ENCODE measurements at places on chromosomes 3 and 15. TPM values are rescaled to one million over a fixed set of nuclear protein-coding genes. Genes with fewer than 3 reads are reported as not detected.

GRCh38 chr3:124094496-124094895, 102.6 kb upstream of the ROPN1 start:
- H3K27me3 ChIP-seq, result no peaks in the 10 kb centered on the region
- no peak overlapping the region for H3K27ac ChIP-seq
- no peaks in the 10 kb centered on the region for H3K4me1 ChIP-seq
- no peaks in the 10 kb centered on the region for H3K36me3 ChIP-seq
- no peak overlapping the region for H3K4me3 ChIP-seq

DNA sequence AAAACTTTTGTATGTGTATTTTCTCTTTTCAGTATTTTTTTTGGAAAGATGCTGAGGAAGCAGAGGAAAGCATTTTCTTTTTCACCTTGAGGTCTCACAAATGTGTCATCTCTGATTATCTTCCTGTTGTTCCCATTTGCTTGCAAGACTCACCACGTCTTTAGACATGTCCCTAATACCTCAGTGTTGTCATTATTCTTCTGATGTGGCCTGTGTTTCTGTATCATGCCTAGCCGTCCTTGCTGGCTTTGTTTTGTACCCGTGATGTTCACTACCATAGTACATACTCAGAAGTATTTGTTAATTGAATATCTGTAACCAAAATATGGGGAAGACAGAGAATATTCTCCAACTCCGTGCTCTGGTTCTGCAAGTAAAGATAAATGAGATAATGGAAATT, 5.0 kb upstream of the P2RY14 start:
- H3K27me3 ChIP-seq, result no peaks in the 10 kb centered on the region
- peaks cover 25% of the 10 kb centered on the region for H3K4me1 ChIP-seq
- no peak for DNase-seq
- no peaks in the 10 kb centered on the region for H3K36me3 ChIP-seq

GRCh38 chr3:61638741-61639140, 77.4 kb downstream of the PTPRG start:
- DNase-seq, result no peak
- H3K36me3 ChIP-seq, result no peaks in the 10 kb centered on the region
- no peak overlapping the region for H3K4me3 ChIP-seq
- no peaks in the 10 kb centered on the region for H3K27me3 ChIP-seq
- H3K27ac ChIP-seq, result no peak overlapping the region
- H3K4me1 ChIP-seq, result no peaks in the 10 kb centered on the region

DNA sequence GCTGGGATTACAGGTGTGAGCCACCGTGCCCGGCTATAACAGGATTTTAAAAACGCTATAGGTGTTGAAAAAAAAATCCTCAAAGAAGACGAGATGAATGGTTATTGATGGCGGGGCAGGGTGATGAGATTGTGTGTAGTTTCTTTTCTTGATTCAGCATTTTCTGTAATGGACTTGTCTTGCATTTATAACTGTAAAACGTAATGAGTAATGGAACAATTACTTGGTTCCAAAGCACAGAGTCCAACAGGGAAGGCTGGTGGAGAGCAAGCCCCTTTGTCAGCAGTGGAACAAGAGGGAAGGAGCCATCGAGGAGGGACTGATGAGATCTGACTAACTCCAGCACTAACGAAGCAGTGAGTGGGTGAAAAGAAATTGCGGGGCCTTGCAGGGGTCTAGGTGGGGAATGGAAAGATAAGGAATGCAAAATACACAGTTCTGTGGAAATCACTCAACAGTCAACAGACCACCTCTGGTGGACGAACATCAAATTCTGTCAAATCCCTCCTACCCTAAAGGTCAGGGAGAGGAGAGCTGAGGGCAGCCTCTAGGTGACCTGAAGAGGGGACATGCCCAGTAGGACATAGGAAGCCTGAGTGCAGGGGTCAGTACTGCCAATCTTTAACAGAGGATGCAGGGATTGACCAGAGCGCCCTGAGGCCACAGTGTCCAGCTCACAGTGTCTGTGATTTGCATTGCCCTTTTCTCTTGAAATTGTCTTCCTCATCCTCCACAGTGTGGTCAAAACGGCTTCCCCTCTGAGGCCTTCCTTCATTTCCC, 23.1 kb upstream of the CDCP1 start:
- no peaks in the 10 kb centered on the region for H3K36me3 ChIP-seq
- no peak for DNase-seq
- H3K27me3 ChIP-seq, result peaks cover 8% of the 10 kb centered on the region
- H3K4me1 ChIP-seq, result peaks cover 17% of the 10 kb centered on the region
- no peak overlapping the region for H3K27ac ChIP-seq

DNA sequence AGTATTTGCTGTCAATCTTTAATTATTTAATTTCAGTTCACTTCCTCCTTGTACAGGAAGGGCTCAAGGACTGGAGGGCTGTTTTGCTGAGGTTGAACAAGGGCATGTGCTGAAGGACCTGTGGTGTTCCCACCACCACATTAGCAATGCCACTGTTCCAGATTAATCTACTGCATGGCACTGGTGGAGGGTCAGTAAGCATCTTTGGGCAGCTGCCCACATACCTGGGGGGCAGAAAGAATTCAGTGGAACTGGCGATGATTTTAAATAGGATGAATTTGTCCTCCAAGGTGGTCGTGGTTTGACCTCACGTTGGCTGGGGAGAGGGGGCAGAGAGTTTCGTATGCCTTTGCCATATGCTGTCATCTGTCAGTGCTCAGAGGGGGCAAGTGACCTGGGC, 244.8 kb downstream of the TLE3 start:
- H3K27me3 ChIP-seq, result no peaks in the 10 kb centered on the region
- no peaks in the 10 kb centered on the region for H3K36me3 ChIP-seq
- DNase-seq, result no peak
- peaks cover 11% of the 10 kb centered on the region for H3K4me1 ChIP-seq
- no peak overlapping the region for H3K4me3 ChIP-seq

GRCh38 chr3:107323723-107324122, 53.5 kb upstream of the CCDC54 start:
- no peaks in the 10 kb centered on the region for H3K27me3 ChIP-seq
- no peaks in the 10 kb centered on the region for H3K4me1 ChIP-seq
- H3K27ac ChIP-seq, result no peak overlapping the region
- H3K4me3 ChIP-seq, result no peak overlapping the region
- no peaks in the 10 kb centered on the region for H3K36me3 ChIP-seq

- H3K4me3 ChIP-seq, result no peak overlapping the region
- H3K27ac ChIP-seq, result no peak overlapping the region
- DNase-seq, result no peak
- H3K4me1 ChIP-seq, result peaks cover 2% of the 10 kb centered on the region
- H3K36me3 ChIP-seq, result no peaks in the 10 kb centered on the region
- peaks cover 21% of the 10 kb centered on the region for H3K27me3 ChIP-seq
Measured at GRCh38 chr15:86229936-86230335, 150.3 kb downstream of the AGBL1 start.

GRCh38 chr3:42668413-42668760, 14.9 kb downstream of the ZBTB47 start:
- no peak overlapping the region for H3K27ac ChIP-seq
- no peaks in the 10 kb centered on the region for H3K36me3 ChIP-seq
- no peaks in the 10 kb centered on the region for H3K4me1 ChIP-seq

GRCh38 chr15:101099183-101099582, 152.7 kb downstream of the CHSY1 start:
- H3K27me3 ChIP-seq, result no peaks in the 10 kb centered on the region
- H3K4me3 ChIP-seq, result no peak overlapping the region
- no peaks in the 10 kb centered on the region for H3K4me1 ChIP-seq
- DNase-seq, result no peak
- H3K27ac ChIP-seq, result no peak overlapping the region
- no peaks in the 10 kb centered on the region for H3K36me3 ChIP-seq

DNA sequence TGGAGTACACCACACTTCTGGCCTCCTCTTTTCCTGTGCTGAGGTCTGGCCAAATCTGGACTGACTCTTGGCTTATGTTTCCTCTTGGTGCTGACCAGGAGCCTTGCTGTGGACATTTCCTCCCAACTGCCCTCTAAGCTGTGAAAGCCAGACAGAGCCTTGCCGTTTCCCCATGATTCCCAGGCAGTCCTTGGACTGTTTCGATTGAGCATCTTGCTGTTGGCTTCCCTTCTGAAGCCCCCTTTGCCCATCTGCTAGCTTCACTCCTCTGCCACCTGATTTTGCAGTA, 110.5 kb downstream of the EPHB1 start:
- no peak for DNase-seq
- H3K36me3 ChIP-seq, result no peaks in the 10 kb centered on the region
- H3K4me1 ChIP-seq, result no peaks in the 10 kb centered on the region
- peaks cover 14% of the 10 kb centered on the region for H3K27me3 ChIP-seq

RTP1 gene
- not detected for total RNA-seq

INAFM2 gene
- total RNA-seq, result 6.3 TPM

RGMA gene
- total RNA-seq, result not detected

AADACL2 gene
- not detected for total RNA-seq

RNF111 gene
- total RNA-seq, result 45.8 TPM

PLA2G4E gene
- not detected for total RNA-seq

NCBP2 gene
- total RNA-seq, result 56.8 TPM

Measured in T-cell (primary cell).